Liver (tissue), 10 donors: ENCODE measurements at places on chromosomes 7 and 10.

GRCh38 chr7:5702876-5703571, 78.4 kb downstream of the RNF216 start:
- DNase-seq: no peak

- DNase-seq: no peak
These were observed 43.1 kb downstream of the MINPP1 start for GRCh38 chr10:87547734-87548311.

DNA sequence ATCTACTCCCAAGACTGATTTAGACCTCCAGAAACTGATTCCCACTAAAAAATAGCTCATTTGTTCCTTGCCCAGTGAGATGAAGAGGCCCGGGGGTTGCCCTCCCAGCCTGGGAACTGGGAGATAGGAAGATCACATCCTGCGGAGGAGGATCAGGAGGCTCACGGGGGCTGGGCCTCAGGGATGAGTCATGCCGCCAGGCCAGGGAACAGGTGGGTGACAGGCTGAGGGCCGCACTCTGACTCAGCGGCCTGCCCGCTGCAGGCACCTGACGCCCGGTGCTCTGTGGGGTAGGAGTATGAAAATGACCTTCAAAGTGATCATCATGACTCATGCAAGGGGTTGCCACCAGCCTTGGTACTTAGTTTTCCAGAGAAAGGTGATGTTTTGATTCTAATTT, 104.5 kb upstream of the ZPBP start:
- DNase-seq: no peak

- no peak for DNase-seq
These were observed 135.0 kb downstream of the STRA8 start for GRCh38 chr7:135368416-135369186.

DNA sequence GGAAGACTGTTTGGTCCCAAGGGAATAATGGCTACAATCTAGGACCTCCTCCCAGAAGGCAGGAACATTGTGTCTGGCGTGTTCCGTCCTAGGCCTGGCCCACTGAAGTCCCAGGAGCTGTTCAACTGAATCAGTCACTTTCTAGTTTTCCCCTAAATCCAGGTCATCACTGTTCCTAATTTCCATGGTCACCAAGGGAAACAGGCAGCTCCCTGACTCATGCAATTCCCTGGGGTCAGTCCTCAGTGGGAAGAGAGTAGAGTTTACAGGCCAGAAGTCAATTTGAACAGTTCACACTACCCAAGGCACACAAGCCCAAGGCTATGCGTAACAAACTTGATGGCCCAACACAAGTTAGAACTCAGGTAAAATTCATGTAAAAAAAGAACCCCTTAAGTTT, 44.0 kb downstream of the CREB3L2 start:
- no peak for DNase-seq

- no peak for DNase-seq
These were observed 692.9 kb downstream of the LRMDA start for GRCh38 chr10:76124280-76124679.

GRCh38 chr10:10396601-10397000, 621.1 kb upstream of the CELF2 start:
- no peak for DNase-seq

DNA sequence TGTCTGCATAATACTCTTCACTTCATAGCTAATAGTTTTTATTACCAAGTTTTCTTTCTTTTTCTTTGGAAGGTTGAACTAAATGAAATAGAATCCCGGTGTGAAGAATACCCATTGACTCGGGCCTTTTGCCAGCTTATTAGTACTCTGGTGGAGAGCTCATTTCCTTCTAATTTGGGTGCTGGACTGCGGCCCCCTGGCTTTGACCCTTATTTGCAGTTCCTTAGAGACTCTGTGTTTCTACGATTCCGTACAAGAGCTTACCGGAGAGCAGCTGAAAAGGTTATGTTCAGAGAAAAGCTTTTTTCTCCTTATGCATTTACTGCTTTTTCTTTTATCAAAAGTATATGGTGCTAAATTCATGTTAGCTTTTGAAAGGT, 40.2 kb downstream of the NUP205 start:
- DNase-seq: no peak

GRCh38 chr7:143258831-143259230, 4.4 kb upstream of the GSTK1 start:
- DNase-seq: no peak

DNA sequence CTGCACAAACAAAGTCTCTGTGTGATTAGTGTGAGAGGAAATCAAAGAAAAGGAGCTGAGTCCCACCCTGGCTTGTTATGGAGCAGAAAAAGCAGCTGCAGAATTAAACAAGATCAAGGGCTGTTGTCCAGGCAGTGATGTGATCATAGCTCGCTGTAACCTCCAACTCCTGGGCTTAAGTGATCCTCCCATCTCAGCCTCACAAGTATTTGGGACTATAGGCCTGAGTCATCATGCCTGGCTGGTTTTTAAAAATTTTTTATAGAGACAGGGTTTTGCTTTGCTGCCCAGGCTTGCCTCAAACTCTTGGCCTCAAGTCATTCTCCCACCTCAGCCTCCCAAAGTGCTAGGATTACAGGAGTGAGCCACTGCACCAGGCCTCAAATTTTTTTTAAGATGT, 88.9 kb downstream of the IPMK start:
- no peak for DNase-seq

- DNase-seq: no peak
These were observed 12.5 kb downstream of the EPHA1 start for GRCh38 chr7:143396182-143396581.

GRCh38 chr7:43229801-43230200, 117.4 kb downstream of the HECW1 start:
- no peak for DNase-seq

- DNase-seq: no peak
These were observed 27.7 kb downstream of the RCC1L start for GRCh38 chr7:75045881-75046280.

GRCh38 chr10:2927958-2928840, 139.1 kb upstream of the PFKP start:
- peak; percentile 74 for DNase-seq

DNA sequence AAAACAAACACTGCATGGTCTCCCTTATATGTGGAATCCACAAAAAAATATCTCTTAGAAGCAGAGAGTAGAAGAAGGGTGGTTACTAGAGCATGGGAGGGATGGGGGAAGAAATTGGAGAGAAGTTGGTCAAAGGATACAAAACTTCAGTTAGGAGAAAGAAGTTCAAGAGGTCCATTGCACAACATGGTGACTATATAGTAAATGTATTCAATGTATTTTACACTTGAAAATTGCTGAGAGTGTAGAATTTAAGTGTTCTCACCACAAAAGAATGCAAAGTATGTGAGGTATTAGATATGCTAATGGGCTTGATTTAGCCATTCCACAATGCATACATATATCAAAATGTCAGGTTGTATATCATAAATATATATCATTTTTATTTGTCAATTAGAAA, 232.0 kb upstream of the CELF2 start:
- no peak for DNase-seq

GRCh38 chr7:140923358-140924006, 1.2 kb downstream of the BRAF start:
- DNase-seq: no peak

GRCh38 chr10:27801171-27801785, 55.7 kb upstream of the MKX start:
- DNase-seq: no peak

GRCh38 chr7:80833289-80834268, 85.3 kb downstream of the SEMA3C start:
- DNase-seq: no peak

GRCh38 chr10:77664696-77665095, 27.1 kb upstream of the KCNMA1 start:
- no peak for DNase-seq

GRCh38 chr10:12846718-12847117, 154.8 kb downstream of the CCDC3 start:
- DNase-seq: no peak

DNA sequence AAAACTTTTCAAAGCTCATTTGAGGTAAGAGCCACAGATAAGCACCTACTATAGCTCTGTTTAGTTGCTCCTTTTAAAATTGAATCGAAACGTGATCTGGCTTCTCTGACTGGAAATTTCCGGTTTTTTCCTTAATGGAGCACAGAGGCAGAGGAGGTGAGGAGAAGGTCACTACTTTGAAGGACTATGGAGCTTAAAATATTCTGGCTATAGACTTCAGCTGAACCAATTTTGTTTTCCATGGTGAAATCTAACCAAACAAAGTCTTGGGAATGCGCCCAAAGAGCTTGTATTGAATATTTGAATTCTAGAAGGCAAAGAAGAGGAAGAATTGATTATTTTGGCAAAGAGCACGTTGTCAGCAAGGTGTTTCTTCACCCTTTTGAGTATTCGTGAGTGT, 711.1 kb downstream of the SUGCT start:
- DNase-seq: no peak

DNA sequence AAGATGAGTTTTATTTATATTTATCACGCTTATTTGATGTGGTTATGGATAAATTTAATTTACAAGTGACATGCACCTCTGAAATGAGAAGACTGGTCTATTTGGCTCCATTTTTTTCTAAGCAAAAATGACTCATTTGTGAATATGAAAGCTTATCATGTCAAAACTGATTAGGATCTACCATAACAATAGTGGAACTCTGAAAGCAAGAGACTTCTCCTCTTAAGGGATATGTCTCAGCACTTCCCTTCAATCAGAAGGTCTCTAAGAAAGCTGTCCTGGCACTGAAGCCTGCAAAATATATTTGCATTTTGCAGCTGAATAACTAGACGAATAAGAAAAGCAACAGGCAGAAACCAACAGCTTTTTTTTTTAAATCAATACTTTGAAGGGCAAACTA, 12.7 kb downstream of the FAS start:
- DNase-seq: no peak

- no peak for DNase-seq
These were observed 14.6 kb downstream of the PPIF start for GRCh38 chr10:79361726-79362397.

- DNase-seq: no peak
These were observed 129.4 kb upstream of the LSM8 start for GRCh38 chr7:118054529-118054928.

DNA sequence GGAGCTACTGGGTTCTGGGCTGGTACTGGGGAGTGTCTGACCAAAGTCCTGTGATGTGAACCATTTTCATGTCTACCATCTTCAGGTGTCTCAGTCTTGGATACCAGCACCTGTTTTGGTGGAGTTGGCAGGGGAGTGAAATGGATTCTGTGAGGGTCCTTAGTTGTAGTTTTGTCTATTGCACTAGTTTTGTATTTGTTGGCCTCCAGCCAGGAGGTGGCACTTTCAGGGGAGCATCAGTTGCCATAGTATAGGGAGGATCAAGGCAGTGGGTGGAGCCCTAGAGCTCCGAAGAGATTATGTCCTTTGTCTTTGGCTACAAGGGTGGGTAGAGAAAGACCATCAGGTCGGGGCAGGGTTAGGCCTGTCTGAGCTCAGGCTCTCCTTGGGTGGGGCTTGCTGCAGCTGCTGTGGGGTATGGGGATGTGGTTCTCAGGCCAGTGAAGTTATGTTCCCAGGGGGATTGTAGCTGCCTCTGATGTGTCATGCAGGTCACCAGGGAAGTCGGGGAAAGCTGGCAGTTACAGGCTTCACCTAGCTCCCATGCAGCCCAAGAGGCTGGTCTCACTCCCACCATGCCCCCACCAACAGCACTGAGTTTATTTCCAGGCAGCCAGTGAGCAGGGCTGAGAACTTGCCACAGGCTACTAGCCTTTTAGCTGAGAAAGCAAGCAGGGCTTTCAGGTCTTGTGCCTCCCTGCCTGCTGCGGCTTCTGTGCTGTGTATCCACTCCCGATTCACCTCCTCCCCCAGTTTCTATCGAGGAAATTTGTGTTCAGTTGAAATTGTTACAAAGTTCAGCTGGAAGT, 153.1 kb downstream of the ZNF365 start:
- no peak for DNase-seq

DNA sequence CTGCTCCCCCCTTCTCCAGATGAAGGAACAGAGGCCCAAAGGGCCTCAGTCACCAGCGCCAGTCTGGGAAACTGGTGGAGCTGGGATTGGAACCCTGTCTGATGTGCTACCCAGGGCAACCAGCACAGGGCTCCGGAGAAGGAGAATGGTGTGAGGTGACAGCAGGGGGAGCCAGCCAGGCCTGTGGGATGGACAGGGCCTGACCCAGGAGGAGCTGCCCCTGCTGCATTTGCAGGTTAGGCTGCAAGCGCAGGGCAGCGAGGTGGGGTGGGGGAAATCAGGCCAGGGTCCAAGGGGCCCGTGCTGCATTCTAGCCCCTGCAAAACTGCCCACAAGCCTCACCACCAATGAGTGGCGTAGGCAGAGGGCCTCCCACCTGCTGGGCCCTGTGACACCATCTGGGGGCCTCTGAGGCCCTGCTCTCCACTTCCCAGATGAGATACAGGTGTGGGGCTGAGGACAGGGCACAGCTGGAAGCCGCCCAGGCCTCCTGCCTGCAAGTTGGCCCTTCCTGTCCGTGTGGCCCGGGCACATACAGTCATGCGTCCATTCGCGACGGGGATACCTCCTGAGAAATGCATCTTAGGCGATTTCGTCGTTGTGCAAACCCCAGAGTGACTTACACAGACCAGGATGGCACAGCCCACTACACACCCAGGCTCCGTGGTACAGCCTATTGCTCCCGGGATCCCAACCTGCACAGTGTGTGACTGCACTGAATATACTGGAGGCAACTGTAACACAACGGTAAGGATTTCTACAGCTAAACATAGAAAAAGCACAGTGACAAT, 45.3 kb downstream of the RASGEF1A start:
- no peak for DNase-seq

DNA sequence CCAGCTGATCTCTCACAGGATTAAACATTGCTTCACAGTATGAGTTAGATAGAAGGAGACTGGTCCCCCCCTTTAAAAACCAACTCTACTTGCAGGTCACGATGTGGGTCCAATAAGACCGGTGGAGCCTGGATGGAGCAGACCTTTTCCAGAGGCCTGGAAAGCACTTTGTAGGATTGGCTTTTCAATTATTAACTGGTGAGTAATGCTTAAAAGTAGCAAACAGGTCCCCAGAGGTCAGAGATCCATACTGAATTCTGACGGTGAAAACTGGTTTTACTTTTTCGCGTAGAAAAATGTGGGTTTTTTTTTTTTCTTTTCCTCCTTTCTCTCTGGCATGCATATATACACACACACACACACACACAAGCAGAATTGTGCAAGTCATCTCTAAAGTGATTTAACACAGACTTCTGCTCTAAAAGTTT, 74.9 kb upstream of the OGDHL start:
- no peak for DNase-seq

- no peak for DNase-seq
These were observed 58.3 kb downstream of the ST7 start for GRCh38 chr7:117011419-117012260.
